ENCODE measurements at places on chromosomes 2 and 18.

- no peak for DNase-seq
Observed at GRCh38 chr18:71352618-71353017, 1063.8 kb downstream of the SOCS6 start.

- DNase-seq, result no peak
Observed at GRCh38 chr2:69253611-69254301, 133.3 kb downstream of the GFPT1 start.

DNA sequence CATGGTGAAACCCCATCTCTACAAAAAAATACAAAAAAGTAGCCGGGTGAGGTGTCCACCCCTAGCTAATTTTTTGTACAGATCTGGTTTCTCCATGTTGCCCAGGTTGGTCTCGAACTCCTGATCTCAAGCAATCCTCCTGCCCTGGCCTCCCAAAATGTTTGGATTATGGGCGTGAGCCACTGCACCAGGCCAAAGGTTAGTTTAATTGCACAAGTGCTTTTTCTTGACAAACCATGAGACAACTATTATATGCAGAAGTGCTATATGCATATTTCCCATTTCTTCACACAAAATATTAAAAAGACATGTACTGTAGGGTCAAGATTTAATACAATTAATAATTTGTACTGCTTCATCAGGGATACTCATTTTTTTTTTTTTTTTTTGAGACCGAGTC, 5.0 kb upstream of the GGCX start:
- no peak for DNase-seq

DNA sequence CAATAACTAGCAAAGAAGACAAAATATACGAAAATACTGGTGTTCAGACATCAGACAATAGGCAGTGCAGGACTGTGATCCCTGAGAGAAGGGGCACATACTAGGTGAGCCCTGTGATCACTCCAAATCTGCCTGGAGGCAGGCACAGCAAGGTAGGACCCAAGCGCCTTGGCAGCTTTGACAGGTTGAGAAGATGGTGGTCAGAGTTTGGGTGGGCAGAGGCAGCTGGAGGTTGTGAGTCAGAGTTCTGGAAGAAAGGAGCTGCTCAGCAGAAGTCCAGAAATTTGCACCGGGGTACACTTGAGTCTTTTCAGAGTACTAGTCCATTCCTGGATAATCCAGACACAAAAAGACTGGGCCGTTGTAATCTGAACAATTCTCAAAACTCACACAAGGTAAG, 14.0 kb downstream of the KIF1A start:
- no peak for DNase-seq

- DNase-seq, result no peak
Observed at GRCh38 chr2:112606547-112606946, 22.1 kb downstream of the CHCHD5 start.

GRCh38 chr2:215579809-215580208, 143.9 kb upstream of the FN1 start:
- no peak for DNase-seq

DNA sequence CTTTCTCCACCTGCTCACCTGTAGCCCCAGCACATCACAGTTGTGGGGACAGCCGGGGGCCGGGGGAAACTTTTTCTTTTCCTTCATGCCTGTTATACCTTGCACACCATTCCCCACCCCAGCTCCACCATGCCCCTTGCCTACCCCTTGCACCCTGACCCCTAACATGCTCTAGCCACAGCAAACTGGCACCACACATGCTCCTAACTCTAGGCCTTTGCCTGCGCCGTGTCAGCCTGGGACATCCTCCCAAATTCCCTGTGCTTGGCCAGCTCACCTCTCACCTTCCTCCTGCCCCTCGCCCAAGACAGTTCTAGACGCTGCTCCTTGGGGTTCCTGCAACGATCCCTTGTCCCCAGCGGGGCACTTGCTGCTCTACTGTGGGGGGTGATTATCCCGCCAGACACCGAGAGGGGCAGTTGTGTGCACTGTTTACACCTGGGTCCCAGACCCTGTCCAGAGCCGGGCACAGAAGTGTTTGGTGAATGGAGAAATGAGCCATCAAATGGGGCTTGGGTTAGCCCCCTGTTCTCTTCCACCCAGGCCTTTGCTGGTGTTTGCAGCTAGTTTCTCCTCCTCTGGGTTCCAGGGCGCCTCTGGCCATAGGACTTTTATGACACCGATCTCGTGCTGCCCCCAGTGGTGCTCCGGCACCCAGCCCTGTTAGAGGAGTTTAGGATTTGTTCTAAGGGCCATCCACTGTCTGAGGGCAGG, 129.8 kb downstream of the CTIF start:
- DNase-seq, result no peak

DNA sequence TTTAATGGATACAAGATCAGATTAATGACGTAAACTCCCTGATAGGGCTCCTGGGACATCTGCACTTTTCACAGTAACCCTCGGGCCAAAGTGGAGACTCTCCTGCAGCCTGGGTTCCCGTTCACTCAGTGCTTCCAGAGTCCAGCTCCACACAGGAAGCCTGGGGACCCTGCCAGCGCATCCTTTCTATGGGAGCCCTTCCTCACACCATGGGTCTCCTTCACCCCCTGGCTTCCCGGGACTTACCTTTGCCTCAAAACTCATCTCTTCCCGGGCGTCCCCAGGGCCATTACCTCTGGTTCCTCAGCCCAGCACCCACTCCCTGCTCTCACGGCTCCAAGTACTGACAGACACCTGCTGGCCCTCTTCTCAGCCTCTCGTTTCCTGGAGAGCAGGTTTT, 40.7 kb upstream of the KLF11 start:
- no peak for DNase-seq

- no peak for DNase-seq
Observed at GRCh38 chr2:157747695-157748370, 119.2 kb upstream of the ACVR1C start.

- DNase-seq, result peak; percentile 17
Observed at GRCh38 chr2:190695739-190696138, 46.9 kb downstream of the NAB1 start.

- no peak for DNase-seq
Observed at GRCh38 chr2:45973426-45973825, 322.0 kb downstream of the PRKCE start.

DNA sequence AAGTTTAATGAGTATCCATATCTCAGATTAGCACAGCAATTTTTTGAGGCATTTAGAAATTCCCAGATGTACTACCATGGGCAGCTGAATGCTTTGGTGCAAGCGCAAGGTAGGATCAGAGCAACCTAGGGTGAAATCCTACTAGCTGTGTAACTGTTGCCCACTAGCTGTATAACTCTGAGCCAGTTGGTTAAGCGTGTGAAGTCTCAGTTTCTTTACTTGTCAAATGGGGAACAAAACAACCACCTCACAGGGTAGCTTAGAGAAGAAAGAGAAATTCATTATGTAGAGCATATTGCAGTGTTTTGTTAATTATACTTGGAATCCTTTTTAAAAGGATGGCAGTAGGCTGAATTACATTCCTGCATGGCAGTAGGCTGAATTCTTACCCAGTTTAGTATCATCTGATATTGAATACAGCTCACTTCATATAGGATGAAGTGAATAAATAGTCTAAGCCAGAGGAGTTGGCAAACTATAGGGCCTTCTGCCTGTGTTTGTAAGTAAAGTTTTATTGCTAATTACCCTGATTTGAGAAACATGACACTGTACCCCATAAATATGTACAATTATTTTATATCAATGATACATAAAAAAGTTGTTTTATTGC, 180.7 kb downstream of the PLCL1 start:
- no peak for DNase-seq

DNA sequence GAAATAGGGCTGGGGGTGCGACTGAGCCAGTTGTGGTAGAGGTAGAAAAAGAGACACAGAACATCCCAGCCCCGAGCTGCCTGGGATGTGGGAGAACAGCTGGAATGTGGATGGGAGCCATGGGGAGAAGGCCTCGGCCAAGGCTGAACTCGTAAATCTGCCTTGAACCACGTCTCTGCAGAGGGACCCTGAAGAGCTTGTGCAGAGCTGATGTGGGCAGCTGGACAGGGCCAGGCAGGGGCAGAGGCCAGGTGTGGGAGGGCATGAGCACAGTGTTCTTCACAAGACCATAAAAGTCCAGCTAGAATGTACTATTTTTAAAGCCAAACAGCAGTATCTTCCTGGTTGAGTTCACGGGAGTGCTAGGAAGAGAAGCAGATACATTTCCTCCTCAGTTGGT, 5.7 kb downstream of the TCF23 start:
- no peak for DNase-seq

DNA sequence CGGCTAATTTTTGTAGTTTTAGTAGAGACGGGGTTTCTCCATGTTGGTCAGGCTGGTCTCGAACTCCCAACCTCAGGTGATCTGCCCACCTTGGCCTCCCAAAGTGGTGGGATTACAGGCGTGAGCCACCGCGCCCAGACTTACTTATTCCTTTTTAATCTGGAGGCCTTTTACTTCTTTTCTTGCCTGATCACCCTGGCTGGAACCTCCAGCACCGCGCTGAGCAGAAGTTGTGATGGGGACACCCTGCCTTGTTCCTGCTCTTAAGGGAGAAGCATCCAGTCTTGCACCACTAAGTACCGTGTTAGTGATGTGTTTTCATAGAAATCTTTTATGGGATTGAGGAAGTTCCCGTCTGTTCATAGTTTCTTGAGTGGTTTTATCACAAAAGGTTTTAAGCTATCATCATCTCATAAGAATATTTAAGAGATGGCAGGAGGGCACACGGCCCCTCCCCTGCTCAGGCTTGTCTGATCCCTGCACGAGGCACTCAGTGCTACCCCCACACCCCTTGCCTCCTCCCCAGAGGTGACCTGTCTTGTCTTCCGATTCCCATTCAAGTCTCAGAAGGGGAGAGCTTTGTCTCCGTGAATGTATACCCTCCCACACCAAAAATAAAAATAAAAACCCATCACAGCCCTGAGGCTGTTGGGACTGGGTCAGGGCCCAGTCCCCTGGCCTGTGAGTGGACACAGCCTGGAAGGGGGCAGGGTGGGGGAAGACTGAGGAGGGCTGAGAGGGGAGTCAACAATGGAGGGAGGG, 65.3 kb upstream of the SMAD7 start:
- DNase-seq, result no peak

GRCh38 chr2:1915746-1916145, 171.4 kb upstream of the PXDN start:
- no peak for DNase-seq

- no peak for DNase-seq
Observed at GRCh38 chr18:39497821-39498220, 1932.2 kb upstream of the CELF4 start.
